Hindlimb muscle (tissue), 1 donor: ENCODE measurements at places on chromosomes 4 and X.
A peak's percentile ranks its signal among the peaks of the same experiment; 100 is the strongest.

DNA sequence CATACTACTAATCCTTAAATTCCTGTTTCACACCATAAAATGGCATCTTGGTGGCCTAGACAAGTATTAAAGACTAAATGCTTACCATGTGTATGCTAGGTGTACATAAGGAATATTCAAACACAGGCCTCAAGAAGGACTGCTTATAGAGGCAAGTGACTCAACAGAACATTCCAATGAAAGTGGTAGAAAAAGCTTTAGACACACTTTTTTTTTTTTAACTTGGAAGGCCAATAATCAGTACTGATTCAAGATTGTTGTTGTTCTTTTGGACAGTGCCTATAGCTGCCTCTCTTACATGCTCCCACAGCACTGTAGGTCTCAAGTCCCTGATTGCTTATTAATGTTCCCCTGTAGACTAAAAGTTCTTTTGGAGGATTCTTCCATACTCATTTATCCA is 77.6 kb downstream of the FBXL5 start:
- no peak for DNase-seq

DNA sequence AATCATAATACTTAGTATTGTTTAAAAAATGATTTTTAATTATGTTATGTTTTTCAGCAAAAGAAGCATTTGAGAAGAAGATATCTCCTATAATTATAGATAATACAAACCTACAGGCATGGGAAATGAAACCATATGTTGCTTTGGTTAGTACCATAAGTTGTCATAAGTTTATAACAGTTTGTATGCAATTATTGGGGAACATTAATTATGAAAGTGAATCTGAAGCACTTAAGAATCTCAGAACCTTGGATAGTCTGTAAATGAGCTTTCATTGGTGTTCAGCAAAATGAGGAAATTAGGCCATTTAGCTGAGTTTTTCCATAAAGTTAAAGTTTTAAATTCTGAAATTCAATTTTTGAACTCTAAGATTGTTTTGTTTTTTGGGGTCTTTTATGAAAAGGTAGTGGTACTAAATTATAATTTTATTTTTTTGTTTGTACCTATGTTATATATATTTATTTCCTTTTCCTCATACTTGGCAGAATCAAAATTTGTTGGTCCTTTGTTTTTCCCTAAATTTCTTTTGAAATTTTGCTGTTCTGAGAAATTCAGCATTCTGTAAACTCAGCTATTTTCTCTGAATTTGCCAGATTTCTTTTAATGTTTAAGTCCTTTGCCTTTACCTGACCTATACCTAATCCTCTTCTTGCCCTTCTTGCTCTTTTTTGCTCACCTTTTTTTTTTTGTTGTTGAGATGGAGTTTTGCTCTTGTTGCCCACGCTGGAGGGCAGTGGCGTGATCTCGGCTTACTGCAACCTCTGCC is 55.6 kb downstream of the N4BP2 start:
- DNase-seq, result no peak

GRCh38 chr4:137526681-137527080 is 5.6 kb downstream of the PCDH18 start:
- no peak for DNase-seq

DNA sequence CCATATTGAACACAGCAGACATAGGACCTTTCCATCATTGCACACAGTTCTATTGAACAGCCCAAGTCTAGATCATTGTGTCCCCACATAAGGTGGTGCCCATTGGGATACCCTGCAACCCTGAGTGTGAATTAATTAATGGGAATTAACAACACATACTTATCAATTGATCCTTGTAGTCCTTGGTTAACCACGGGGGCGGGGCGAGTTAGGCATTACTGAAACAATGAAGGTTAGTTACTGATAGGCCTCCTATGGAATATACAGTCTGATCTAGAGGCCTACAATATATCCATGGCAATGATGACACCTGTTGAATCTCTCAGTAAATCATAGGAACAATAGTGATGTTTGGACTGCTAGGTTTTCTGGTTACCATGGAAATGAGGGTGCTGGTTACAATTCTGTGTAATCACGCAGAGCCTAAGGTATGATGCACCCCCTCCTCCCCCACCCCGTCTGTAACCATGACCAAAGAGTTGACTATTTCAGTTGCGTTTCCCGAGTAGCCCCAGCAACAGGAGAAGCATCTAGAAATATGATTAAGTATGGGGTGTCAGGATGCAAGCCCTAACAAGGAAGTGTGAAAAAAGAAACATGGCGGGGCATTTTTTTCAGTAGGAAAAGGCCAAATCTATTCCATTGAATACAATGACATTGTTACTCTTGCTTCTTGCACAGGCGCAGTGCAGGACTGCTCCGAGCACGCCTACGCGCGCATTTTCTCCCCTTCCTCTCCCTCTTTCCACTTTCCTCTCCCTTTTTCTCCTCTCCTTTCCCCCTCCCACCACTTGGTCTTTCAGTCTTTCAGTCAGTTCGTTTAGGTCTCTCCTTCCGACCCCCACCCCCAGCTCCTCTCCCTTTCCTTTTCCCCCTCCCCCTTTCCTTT is 677 bp upstream of the NONO start:
- DNase-seq, result no peak

GRCh38 chr4:76943790-76944189 is 5.8 kb upstream of the SEPTIN11 start:
- DNase-seq, result no peak

- DNase-seq, result no peak
These were observed 310.4 kb downstream of the ARAP2 start for GRCh38 chr4:35933901-35934300.

DNA sequence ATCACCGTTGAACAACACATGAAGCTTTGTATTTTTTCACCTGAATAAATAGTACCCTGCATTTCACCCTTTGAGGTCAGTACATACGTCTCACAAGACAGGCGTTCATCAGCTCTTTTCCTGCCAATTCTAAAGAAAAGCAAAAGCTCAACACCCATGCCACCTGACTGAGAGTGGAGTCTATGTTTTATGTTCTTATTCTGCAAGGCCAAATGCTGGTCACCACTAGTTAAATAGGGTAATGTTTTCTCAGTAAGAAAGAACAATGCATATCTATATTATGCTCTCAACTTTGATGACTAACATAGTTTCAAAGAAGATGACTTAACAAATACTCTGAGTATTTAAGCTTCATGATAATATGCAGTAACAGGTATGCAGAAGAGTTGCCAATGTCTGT is 336.3 kb upstream of the BMP3 start:
- no peak for DNase-seq

GRCh38 chr4:26360273-26360672 is 39.5 kb downstream of the RBPJ start:
- DNase-seq, result no peak

DNA sequence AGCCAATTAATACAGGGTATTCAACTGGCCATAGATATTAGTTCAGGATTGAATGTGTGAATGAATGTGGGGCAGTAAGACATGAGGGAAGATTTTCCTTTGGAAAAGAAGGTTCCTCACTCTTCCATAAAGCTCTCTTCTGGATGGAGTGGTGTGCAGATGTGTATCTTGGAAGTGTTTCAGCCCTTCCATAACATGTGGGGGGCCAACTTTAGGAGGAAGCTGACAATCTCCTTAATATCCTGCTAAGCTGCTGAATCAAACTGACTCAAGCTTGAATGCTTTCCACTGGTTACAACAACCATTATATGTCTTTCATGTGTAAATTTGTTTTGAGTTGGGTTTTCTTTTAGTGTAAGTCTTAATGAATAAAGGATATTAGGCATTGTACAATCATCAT is 40.3 kb downstream of the FANCB start:
- peak; percentile 26 for DNase-seq

DNA sequence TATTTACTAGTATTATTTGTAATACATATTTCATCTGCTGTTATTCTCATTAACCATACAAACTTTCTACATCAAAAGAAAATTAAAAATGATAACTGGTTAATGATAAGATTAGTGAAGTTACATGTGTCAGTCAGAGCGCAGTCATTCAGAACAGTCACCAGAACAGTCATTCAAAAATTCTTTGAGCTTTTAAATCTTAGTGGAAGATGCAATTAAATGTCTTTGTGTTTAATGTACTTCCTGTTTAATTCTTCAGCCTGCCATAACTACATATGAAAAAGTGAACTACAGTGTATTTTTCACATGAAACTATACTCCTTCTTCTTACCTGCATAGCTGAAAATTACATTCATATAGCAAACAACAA is 179.7 kb upstream of the NDST4 start:
- no peak for DNase-seq

- no peak for DNase-seq
These were observed 235.0 kb downstream of the MAML3 start for GRCh38 chr4:139919004-139919403.

DNA sequence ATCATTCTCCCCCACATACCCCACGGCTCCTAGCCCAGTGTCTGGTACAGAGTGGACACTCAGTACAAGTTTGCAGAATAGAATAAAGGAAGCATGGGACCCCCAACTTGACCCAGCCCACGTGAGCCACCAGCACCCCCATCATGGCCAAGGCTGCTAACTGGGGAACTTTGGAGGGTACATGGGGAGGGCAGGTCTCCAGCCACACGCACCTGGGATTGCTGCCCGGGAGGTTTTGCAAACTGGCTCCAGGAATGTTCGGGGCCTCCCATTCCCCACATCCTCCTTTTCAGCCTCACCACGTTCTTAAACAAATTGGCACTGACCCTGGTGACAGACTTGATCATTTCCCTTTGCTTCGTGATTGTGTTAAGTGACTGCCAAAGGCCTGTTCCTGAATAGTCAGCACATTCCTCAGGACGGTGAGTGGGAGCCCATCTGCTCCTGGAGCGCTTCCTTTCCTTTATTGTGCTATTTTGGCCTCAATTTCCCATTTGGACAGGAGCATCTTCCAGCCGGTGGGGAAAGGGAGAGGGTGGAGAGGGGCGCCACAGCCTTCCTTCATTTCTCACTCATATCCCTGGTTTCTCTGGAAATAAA is 18.7 kb upstream of the XPNPEP2 start:
- DNase-seq, result no peak

GRCh38 chr4:159706704-159707103 is 603.8 kb downstream of the RAPGEF2 start:
- no peak for DNase-seq

- peak; percentile 52 for DNase-seq
These were observed 4.5 kb downstream of the MID1IP1 start for GRCh38 chrX:38805432-38806389.

DNA sequence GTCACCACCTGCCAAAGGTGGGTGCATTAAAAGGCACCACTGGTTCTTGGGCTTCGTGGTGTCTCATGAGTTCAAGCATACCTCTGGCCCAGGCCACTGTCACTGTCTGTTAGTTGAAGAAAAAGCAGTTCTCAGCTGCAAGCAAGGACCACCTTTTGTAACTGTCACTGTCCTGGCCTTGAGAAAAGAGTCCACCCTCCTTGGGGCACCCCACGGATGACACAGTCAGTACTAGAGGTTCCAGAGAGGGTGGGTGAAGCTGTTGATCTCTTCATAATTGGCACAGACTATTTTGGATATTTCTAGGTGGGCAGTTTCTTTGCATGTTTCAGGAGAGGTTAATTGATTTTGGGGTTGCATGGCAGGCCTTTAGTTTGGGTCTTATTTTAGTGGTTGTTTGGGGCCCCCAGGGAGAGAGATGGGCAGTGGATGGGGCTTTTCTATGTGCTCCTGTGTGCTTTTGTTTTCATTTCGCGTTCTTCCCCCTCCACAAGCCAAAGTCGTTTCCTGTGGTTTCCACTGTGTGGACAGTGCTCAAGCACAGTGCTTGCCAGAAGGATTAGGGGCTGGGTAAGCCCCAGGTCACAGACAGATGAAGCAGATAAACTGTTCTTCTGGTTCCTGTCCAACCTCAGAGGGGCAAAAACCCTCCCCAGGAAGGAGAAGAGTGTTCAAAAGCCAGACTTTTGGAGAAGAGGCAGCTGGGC is 156.2 kb upstream of the PPP1R2C start:
- DNase-seq, result peak; percentile 3

GRCh38 chr4:83865417-83866150 is 329.7 kb downstream of the GPAT3 start:
- DNase-seq, result no peak

- DNase-seq, result no peak
These were observed 101.7 kb upstream of the MBNL3 start for GRCh38 chrX:132590350-132591026.

DNA sequence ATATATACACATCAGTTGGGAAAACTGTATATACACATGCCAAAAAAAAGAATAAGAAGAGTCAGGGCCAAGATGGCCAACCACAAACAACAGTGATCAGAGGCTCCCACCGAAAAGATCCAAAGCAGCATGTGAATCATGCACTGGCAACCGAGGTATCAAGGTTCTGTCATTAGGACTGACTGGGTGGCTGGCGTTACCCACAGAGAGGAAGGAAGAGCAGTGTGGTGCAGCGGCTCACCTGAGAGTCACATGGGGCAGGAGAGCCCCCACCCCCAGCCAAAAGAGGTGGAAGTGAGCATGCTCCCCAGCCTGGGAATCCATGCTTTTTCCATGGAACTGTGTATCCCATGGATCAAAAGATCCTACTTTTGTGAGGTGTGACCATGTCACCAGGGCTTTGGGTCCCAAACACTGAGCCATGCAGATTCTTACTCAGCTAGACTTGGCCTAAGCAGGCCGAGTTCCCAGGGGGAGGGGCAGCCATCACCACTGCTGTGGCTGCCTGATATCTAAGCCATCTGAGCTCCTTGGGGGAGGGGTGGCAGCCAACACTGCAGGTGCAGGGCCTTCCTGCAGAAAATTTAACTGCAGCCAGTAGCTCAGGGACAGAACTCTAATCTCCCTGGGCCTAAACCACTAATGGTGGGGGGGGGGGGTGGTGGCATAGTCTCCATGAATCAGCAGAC is 52.8 kb downstream of the P2RY10 start:
- DNase-seq, result no peak

- DNase-seq, result no peak
These were observed 46.4 kb upstream of the SPRY1 start for GRCh38 chr4:123350191-123350544.

DNA sequence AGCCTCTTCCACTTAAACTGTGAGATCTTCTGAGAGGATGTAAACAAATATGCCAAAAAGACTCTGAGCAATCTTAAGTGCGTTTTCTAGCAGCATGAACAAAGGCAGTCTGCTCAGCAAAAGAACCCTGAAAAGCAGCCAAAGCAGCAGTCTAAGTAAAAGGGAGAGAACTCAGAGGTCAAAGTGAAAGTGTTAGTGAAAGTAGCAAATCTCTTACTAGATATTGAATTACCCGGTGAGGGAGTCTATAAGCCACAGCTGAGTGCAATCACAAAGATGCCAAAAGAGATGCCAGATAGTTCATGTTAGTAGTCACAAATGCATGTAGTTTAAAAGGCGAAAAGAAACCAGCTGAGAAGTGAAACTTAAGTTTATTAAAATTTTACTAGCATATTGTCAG is 7.9 kb upstream of the GNRHR start:
- DNase-seq, result no peak

- DNase-seq, result no peak
These were observed 2.6 kb upstream of the EREG start for GRCh38 chr4:74362347-74362746.

GRCh38 chr4:92339676-92340075 is 35.9 kb downstream of the GRID2 start:
- no peak for DNase-seq

- DNase-seq, result no peak
These were observed 1206.0 kb upstream of the ADGRL3 start for GRCh38 chr4:59994118-59994517.

GRCh38 chr4:88819818-88820697 is 122.4 kb upstream of the NAP1L5 start:
- no peak for DNase-seq

- no peak for DNase-seq
These were observed 23.8 kb downstream of the CDKL5 start for GRCh38 chrX:18449236-18449635.

GRCh38 chr4:145045180-145045579 is 52.8 kb downstream of the ANAPC10 start:
- DNase-seq, result no peak
